AG04450 (cell line): ENCODE measurements at places on chromosomes 16 and 17.

DNA sequence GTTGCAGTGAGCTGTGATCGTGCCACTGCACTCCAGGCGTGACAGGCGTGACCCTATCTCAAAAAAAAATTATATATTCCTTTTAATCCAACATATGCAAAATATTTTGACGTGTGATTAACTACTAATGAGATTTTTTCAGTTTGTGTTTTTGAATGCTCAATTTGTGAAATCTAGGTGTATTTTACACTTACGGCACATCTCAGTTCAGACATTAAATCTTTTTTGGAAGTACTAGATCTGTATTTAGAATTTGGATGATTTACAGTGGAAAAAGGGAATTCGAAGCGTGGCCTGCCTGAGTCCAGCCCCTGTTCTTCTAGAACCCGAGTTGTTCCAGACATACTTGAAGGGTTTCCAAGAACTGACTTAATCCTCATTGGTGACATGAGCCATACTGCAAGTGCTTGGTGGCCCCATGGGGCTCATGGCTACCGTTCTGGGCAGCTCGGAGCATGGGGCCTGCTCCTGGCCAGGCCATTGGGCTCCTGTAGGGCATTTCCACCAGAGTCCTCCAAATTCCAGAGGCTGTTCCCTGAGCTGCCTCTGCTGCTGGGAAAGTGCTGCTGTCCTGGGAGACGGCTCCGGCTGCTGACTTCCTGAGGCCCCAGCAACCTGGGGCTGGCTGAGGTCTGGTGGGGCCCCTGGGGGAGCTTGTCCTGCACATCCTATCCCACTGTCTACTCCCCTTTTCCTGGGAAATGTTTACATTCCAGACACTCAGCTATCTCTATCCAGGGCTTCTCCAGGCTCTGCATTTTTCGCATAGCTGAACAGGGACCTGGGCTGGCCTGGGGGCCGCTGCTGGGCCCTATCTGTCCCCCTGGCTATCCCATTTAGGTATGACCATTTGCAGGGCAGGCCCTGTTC lies 27.2 kb downstream of the LLGL2 start:
- DNase-seq, result no peak

GRCh38 chr16:27025581-27025980 lies 41.1 kb upstream of the C16orf82 start:
- no peak for DNase-seq

GRCh38 chr17:33680472-33680871 lies 387.4 kb upstream of the ASIC2 start:
- no peak for DNase-seq

GRCh38 chr17:40460968-40461731 lies 17.9 kb downstream of the IGFBP4 start:
- no peak for DNase-seq

DNA sequence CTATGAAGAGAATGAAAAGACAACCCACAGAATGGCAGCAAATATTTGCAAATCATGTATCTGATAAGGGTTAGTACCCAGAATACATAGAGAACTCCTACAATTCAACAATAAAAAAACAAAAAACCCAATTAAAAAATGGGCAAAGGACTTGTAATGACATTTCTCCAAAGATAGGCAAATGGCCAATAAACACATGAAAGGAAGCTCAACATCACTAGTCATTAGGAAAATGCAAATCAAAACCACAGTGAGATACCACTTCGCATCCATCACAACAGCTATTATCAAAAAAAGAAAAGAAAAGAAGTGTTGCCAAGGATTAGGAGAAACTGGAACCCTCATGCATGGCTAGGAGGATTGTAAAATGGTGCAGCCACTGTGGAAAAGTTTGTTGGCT lies 45.1 kb upstream of the ARL6IP1 start:
- DNase-seq, result no peak

GRCh38 chr17:53619025-53619424 lies 203.7 kb upstream of the KIF2B start:
- DNase-seq, result no peak

GRCh38 chr17:305090-305976 lies 47.3 kb downstream of the RPH3AL start:
- no peak for DNase-seq

DNA sequence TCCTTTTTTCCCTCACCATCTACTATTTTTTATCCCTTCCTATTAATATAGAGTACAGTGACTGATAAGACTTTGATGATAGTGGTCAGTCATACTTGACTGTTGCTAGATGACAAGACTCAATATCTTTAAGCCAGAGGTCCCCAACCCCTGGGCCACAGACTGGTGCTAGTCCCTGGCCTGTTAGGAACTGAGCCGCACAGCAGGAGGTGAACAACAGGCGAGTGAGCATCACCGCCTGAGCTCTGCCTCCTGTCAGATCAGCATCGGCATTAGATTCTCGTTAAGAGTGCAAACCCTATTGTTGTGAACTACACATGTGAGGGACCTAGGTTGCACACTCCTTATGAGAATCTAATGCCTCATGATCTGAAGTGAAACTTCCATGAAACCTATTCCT lies 341.3 kb downstream of the BCAS3 start:
- DNase-seq, result no peak

DNA sequence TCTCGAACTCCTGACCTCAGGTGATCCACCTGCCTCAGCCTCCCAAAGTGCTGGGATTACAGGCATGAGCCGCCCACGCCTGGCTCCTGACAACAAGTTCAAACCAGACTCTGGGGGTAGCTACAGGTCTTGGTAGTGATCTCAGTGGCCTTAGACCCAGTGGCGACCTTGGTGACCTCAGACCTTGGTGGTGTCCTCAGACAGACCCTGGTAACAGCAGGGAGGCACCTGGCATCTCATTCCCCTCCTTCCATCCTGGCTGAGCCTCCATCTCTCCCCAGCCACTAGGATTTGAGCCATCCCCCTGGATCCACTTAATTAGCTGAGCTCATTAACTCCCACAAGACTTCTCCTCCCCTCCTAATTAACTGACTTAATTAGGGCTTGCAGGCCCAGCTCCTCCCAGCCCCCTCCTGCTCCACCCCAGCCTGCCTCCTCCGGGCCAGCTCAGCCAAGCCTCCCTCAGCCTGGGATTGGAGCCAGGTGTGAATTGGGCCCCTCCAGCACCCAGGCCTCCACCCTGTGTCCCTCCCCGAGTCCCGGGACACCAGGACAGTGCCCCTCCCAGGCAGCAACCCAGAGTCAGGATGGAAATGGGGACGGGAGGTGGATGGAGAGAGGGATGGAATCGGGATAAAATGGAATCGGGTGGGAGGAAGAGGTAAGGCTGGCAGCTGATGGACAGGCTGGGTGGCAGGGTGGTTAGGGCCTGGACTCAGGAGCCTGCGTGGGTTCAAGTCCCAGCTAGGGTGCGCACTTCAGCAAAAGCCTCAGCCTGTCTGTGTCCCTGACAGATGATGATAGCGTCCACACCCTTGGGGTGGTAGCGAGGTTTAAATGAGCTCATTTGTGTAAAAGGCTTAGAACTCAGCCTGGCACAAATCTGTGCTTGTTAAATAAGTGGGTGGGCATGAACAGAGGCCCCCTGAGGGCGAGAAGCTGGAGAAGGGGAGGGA lies 11.2 kb upstream of the SBK1 start:
- DNase-seq, result no peak

DNA sequence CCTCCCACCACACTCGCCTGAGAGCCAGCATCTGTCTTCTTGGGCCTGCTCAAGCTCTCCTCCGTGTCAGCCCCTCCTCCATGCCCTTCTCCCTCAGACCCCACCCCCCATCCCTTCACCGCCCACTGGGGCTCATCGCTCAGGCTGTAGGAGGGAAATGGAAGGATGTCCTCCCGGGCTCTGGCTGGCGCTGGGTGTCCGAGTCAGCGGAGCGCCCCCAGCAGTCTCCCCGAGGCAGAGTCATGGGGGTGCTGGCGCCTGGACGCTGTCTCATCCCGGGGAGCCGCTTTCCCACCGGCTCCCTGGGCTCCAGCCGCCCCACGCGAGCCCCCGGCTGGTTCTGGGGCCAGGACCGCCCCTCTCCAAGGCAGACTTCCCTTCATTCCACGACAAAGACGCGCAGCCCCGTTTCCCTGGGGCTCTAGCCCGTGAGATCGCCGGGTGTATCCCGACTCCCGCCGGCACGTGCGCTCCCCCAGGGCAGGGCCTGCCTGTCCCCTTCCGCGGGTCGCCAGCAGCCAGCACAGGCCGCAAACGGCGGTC lies 428 bp upstream of the ANTKMT start:
- no peak for DNase-seq

GRCh38 chr17:45367216-45367615 lies 50.4 kb upstream of the MAP3K14 start:
- no peak for DNase-seq

GRCh38 chr17:81513753-81514488 lies 1.3 kb upstream of the ACTG1 start:
- DNase-seq, result no peak

DNA sequence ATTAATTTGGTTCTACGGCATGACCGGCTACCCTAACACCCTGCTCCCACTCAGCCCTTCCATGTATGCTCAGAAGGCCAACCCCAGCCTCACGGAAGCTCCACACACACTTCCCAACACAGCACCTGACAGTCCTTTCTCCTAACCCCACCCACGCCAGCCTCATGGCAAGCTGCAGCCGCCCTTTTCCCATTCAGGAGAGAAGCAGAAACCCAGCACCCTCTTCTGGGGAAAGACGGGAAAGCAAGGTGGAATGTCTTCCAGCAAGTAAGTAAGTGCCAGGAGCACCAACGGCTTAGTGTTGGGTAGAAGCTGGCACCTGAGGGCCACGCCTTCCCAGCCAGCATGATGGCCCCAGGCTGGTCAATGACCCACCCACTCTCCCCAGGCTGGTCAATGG lies 32.1 kb downstream of the ABR start:
- DNase-seq, result no peak

- no peak for DNase-seq
These were observed at the start of gene LRRC75A for GRCh38 chr17:16491703-16492612. LRRC75A (minus strand) TSS chr17:16492193; CDS start chr17:16491990, 203 bp downstream.

GRCh38 chr16:78478267-78478861 lies 378.9 kb downstream of the WWOX start:
- DNase-seq, result no peak

DNA sequence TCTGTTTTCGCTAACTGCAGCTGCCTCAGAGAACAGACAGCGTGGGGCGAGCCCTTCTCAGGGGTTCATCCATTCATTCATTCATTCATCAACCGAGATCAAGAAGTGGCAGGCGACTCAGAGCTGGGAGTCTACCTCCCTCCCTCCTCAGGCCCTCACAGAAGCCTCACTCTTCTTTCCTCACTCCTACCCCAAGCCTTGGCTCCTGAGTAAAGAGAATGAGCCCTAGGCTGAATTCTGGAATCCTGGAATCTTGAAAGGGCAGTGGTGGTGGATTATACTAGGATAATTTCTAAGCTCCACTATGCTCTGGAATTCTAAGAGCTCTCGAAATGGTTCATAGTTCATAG lies 2.3 kb upstream of the DLX3 start:
- DNase-seq, result no peak

- DNase-seq, result no peak
These were observed 7.3 kb downstream of the NT5C start for GRCh38 chr17:75124041-75124818.

DNA sequence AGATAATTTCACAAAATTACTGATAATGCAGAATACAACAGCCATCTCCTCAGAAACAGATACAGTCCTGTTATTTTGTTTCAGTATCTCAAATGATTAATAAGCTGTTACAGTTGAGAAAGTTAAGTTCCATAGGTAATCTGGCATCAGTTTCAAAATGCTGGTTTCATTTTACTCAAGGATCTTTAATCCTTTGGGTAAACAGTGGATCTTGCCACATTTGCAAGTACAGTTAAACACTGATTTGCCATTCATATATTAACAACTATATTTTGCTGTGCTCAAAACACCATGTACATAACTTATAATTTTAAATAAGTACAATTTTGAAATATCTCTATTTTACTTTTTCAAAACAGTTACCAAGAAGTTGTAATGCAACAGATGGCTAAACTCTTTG lies 31.2 kb downstream of the RPGRIP1L start:
- no peak for DNase-seq

DNA sequence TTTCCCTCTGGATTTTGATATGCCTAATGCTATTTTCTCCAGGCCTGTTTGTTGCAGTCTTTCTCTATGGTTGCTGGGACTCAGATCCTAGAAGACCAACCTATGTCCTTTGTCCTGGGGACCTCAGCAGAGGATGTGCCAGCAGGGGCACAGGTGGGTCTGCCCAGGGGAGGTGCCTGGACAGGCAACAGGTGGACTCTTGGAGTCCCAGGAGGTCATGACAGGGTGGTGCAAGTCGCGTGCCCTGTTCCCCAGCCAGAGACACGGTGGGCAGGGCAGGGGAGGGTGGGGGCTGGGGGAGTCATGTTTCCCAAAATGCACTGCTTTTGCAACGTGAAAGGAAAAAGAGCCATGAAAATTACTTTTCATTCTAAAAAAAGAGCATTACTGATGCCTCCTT lies 26.3 kb upstream of the PLLP start:
- no peak for DNase-seq

GRCh38 chr17:32927724-32928585 lies at the start of gene TMEM98:
TMEM98 (plus strand) TSS chr17:32928153; CDS start chr17:32931529, 3,376 bp downstream.
- DNase-seq, result no peak

DNA sequence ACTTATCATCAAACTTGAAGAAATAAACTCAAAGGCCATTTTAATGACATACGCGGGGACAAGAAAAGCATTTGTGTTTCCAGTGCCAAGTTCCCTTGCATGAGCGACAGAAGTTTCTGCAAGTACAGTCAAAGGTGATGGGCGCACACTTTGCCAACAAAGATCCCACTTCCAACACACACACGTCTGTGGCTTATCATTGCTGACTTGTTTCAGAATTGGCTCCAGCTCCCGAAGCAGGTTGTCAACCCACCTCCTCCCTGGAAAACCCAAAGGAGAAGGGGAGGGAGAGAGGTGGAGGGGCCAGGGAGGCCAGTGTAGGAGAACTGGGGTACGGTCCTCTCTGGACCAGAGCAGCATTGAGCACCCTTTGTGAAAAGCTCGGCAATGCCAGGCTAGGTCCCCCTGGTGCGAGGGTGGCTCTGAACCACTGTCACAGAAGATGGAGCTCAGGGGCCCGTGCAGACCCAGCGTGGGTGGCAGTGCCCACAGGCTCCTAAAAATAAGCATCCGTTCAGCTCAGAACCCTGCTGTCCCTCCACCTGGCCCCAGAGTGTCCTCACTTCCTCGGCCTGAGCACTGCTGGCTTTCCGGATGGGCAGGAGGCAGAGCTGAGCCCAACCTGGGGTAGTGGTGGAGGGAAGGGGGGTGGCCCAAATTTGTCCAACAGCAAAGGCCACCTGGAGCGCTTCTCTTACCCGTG lies 33.2 kb downstream of the RBFOX3 start:
- no peak for DNase-seq

GRCh38 chr16:11379420-11379819 lies 34.2 kb downstream of the RMI2 start:
- DNase-seq, result no peak

DNA sequence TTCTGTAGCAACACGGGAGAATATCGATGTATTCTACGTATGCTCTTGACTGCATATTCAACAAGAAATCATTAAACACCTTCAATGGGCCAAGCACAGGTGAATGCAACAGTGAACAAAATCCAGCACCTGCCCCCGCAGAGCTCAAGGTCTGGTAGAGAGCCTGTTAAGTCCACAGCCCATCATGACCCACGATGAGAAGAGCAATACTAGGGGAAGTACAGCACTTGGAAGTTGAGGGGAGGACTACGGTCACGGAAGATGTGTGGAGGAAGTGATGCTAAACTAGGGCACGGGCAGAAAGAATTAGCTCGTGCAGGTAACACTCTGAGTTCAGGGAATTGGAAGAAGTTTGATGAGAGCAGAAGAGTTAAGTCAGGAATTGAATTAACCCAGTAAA lies 253.6 kb downstream of the HAPSTR1 start:
- no peak for DNase-seq
